ENCODE measurements at places on chromosomes 2 and 18. TPM values are rescaled to one million over a fixed set of nuclear protein-coding genes. Genes with fewer than 3 reads are reported as not detected.

YES1 gene
- 14.8 TPM for total RNA-seq

DNA sequence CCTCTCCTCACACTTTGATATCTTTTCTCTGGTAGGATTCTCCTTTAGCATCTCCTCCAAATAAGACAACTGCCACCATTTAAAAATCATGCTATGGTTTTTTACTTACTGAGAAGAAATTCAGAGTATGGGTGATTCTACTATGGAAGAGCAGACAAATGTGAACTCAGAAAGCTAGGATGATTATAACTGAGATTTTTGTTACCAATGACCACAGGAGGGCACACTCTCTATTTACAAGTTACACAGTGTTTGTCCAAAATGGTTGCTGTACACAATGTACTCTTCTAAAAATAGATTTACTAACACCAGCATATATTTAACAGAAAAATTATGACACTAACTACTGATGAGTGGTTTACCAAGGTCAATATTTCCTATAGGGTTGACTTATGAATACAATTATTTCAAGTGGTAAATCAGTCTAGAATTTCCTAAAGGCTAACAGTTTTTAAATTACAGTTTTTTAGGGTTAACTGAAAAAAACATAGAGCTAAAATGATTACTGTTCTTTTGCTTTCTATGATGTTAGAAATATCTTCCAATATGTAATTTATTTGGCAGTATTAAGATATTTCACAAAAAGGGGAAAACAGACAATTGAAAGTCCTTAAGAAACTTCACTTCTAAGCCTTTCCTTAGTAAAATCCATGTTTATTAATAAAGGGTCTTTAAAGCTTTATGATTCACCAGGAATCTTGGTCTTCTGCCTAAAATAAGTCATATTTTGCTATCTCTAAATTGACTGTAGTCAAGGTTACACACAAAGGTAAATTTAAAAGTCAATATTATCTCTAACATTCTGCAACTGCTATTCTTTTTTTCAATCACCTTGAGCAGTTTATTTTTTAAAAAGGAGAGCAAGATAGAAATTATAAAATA lies 57.2 kb downstream of the MAP4K3 start:
- peak; percentile 14 for DNase-seq

DNA sequence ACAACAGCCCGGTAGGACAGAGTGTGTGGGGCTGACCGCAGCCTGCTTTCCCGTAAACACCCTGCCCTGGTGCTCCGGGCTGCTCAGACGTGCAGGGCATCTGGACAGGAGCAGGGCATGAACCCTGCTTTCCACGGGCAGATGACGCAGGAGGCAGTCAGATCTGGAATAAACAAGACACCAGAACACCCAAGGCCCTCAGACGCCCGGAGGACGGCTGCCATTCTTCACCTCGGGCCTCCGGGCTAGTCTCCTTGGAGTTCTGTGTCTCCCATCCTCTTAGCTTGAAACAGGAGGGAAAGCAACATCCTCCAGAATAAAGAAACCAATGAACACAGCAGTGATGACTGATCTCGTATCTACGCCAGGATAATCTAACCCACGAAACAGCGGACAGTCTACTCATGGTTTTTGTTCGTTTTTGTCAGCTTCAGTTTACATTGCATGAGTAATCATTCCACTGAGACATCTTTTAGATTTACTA lies 7.3 kb downstream of the PXDN start:
- DNase-seq = no peak

- DNase-seq = no peak
These were observed 340.3 kb downstream of the CELF4 start for GRCh38 chr18:37225279-37225678.

- no peak for DNase-seq
These were observed 535.2 kb downstream of the METTL4 start for GRCh38 chr18:2036086-2036485.

- no peak for DNase-seq
These were observed 231.1 kb upstream of the HS6ST1 start for GRCh38 chr2:128549646-128550260.

C2orf15 gene
- total RNA-seq = 1.6 TPM

DNA sequence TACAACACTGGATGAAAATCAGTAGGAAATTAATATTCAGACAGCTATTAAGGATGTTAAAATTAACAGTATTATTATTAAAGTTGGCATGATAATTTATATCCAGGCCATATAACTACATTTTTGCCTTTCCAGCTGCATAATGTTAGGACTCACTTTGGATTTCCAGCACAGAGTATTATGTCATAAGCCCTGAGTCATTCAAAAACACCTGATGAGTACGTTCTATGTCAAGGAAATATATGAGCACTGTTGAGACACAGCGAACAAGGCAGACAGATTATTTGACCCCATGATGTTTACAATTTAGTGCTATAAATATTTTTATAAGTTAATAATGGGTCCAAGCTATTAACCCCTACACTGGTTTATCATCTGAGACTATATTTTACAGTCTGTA lies 59.8 kb upstream of the RIT2 start:
- no peak for DNase-seq

GRCh38 chr2:168649105-168649504 lies 153.3 kb upstream of the NOSTRIN start:
- DNase-seq = no peak

DNA sequence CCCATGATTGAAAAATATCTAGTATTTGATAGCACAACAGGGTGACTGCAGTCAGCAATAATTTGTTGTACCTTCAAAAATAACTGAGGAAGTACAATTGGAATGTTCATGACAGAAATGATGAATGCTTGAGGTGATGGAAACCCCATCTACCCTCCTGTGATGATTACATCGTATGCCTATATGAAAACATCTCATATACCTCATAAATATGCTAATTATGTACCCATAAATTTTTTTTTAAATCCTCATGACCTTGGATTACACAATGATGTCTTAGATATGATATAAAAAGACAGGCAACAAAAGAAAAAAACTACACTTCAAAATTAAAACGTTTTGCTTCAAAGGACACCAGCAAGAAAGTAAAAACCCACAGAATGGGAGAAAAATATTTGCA lies 1.4 kb upstream of the POLR1B start:
- no peak for DNase-seq

DNA sequence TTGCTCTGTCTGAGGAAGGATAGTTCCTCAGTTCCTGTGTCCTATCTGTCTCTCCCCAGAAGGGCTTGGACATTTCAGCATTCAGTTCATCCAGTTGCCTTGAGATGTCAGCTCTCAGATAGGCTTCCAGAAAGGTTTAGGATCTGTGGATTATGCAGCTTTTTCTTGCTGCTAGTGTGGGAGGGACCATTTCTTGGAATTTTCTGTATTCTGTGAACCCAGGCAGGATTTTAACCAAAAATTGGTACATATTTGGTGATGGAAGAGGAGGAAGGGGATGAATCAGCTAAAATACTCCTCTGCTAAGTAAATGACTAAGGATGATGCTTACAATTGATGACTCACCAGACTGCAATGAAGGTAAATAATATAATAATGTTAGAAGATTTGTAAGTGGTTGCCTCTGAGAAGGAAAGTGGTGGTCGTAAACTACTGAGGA lies 58.6 kb upstream of the DOCK10 start:
- DNase-seq = no peak

- DNase-seq = no peak
These were observed 873.8 kb downstream of the SUCLG1 start for GRCh38 chr2:83585250-83585649.

DNA sequence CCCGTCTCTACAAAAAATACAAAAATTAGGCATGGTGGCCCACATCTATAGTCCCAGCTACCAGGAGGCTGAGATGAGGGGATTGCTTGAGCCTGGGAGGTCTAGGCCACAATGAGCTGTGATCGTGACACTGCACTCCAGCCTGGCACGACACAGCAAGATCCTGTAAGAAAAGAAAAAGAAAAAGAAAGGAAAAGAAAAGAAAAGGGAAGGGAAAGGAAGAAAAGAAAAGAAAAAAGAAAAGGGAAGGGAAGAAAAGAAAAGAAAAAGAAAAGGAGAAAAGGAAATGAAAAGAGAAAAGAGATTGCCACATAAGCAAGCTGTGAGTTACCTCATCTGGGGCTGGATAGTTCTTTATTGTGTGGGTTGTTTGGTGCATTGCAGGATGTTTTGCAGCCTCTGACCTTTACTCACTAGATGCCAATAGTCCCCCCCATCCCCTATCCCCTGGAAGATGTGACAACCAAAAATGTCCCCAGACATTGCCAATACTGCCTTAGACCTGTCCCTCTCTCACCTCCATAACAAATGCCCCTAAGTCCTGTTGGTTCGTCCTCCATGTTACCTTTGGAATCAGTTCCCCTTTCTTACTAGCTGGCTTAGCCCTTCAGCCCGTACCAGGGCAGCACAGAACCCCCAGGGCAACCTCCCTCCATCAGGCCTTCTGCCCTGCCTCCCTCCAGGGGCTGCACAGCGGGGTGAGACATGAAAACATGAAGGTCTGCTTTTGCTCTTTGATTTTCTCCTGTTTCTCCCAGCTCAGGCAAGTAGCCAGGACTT lies 8.9 kb downstream of the ASPRV1 start:
- no peak for DNase-seq

MLPH gene
- total RNA-seq = not detected

DNA sequence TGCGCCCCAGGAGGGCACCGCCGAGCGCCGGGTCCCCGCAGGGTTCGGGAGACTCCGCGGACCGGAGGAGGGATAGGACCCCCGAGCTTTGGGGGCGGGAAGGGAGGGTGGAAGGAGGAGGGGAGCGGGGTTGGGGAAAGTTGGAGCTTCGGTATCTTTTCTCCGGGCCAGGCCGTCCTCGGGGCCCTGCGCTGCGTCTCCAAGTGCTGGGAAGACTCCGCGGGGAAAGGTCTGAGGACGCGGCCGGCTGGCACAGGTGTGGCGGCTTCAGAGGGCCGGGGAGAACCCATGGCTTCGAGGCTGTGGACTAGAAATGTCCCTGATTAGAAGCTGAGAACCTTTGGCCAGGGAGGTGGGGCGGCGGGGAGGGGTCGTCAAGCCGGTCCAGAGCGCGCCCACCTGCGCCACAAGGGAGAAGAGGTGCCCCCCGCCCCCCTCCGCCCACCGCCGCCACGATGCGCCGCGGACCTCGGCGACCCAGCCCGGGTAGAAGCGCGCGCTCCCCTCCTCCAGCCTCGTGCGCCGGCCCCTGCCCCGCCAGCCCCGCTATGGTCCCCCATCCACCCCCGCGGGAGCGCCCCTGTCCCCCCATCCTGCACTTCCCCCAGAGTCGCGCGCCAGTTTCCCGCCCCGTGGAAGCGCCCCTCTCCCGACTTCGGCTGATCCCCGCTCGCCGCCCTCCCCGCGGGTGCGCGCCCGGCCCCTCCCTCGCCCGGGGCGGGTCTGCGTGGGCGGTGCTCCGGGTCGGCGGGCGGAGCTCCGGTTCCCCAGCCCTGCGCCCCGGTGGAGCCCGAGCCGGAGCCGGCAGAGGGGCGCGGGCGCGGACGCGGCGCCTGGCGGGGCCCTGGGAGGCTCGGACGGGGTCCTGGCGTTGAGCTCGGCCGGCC lies at the start of gene SNTG2:
SNTG2 (plus strand) TSS at position 770 of the 887 bp plus-strand sequence. CDS start 148 bp downstream, outside the sequence.
- DNase-seq = peak; percentile 45

PCARE gene
- not detected for total RNA-seq

DNA sequence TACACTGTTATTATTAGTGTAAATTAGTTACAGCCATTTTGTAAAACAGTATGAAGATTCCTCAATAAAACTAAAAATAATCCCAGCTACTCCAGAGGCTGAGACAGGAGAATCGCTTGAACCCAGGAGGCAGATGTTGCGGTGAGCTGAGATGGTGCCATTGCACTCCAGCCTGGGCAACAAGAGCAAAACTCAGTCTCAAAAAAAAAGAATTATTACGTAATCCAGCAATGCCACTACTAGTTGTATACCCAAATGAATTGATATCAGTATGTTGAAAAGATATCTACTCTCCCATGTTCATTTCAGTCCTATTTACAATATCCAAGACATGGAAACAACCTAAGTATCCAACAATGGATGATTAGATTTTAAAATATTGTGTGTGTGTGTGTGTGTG lies 313.6 kb downstream of the EPHA4 start:
- no peak for DNase-seq

OXER1 gene
- total RNA-seq = 0.12 TPM

ASB18 gene
- total RNA-seq = not detected

APOB gene
- total RNA-seq = not detected

DNA sequence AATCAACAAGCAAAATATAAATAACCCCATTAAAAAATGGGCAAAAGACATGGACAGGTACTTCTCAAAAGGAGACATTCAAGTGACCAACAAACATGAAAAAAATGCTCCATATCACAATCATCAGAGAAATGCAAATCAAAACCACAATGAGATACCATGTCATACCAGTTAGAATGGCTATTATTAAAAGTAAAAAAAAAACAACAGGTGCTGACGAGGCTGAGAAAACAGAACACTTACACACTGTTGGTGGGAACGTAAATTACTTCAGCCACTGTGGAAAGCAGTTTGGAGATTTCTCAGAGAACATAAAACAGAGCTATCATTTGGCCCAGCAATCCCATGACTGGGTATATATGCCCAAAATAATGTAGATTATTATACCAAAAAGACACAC lies 69.1 kb downstream of the CWC22 start:
- DNase-seq = no peak

GRCh38 chr18:75170022-75170789 lies 38.7 kb downstream of the PTGR3 start:
- DNase-seq = no peak

GALNT13 gene
- total RNA-seq = not detected

UGT1A4 gene
- total RNA-seq = not detected

- DNase-seq = no peak
These were observed 105.9 kb upstream of the CREB1 start for GRCh38 chr2:207423886-207424285.

DNA sequence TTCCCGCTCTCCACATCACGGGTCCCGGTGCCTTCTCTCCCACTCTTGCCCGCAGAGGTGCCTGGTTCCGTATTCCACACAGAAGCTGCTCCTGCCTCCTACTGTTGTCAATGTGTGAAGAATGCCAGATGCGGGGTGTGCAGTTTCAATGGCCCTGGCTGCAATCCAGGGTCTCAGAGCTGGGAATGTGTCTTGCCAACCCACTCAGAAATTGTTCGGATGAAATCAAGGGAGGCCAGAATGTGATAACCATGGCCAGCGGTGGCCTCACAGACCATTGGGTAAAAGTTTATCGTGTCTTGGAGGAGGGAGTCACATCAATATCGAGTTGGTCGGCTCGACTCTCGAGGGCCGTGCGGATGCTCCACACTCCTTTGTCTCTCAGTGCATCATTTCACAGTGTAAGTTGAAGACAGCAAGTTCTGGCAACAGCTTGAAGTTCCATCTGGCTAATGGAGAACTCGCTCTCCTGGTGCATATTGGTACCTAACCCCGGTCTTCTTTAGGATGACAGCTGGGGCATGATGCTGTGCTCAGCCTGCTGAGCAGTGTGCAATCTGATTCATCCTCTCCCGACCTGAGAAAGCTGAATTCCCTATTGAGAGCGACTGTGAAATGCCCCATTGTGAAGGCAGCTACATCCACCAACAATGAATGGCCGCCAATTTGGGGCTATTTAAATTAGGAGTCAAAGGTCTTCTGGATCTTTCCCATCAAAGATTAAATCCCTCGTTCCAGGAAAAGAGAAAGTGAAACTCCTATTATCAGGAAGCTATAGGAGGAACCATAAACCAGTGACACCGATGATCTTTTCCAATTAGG lies 389.0 kb downstream of the SOX11 start:
- DNase-seq = no peak

SLC9A4 gene
- 0.05 TPM for total RNA-seq

Data from naive thymus-derived CD4-positive, alpha-beta T cell (primary cell).